ENCODE measurements at places on chromosomes 6 and 20.

DNA sequence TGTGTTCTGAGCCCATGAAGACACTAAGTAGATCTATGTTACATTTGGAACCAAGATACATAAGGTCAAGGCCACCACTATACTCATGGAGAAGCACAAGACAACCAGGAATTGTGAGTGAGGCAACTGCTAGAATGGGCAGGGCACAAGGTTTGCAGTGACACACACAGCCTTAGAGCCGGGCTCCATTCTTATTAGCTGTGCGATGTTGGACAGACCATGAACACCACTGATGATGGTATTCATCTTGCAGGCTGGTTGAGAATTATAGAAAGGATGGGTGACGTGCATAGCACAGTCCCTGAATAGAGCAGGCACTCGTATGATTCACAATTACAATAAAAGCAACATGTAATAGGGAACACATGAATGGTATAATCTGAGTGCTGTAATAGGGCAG is 172.4 kb downstream of the GJA10 start:
- no peak for DNase-seq

- DNase-seq: no peak
Observed at GRCh38 chr6:38015341-38015740, 195.8 kb downstream of the ZFAND3 start.

DNA sequence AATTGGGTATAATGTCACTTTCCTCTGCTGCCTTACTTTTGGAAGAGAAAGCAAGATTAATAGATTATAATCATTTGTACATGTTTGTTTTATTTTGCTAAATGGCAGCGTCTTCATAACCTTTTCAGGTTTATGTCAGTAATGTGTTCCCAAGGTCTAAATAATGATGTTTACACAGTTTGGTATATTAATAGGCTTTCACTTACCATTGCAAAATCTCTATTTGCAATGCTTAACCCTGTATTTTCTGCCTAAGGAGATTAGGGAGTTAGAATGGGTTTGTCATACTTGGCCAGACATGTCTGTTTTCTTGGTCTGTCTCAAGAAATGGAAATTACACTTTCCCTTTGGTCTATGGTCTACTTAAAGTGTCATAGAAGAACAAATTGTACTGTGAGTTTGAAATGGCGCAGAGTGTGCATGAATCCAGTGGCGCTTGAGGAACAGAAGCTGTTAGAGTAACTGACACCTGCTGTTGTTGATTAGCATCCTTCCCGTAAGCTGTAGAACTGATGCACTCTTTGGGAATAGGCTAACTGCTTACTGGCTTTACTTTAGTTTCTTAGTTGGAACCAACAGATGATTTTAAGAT is 261.1 kb downstream of the SAMD5 start:
- no peak for DNase-seq

- no peak for DNase-seq
Observed at GRCh38 chr6:700490-700889, 7.6 kb upstream of the EXOC2 start.

DNA sequence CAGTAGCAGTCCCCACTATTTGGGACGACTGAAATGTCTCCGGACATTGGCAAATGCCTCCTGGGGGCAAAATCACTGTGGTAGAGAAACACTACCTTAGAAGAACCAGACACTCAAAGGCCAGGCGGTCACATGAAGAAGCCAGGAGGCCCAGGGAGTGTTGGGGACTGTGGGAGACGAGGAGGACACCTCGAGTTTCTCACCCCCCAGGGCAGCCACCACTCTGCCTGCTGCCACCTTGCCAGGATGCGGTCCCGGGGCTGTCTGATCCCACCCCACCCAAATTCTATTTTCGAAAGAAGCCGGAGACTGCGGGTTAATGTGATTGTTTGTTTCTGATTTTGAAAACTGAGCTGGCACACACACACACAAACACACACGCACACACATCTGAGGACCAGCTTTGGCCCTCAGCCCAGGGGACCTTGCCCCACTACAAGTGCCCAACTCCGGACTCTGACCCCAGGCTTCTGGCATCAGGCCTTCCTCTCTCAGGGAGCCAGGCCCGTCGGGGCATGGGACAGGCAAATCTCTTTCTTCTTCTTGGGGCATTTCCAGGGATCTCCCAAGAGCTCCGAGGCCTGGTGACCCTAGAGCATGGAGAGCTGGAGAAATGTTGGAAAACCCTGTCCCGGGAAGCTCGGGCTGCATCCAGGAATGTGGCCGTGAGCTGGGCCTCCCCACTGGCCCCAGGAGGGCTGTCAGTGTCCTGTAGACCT is 187.5 kb upstream of the PMEPA1 start:
- no peak for DNase-seq

GRCh38 chr6:79640146-79641111 is 9.3 kb downstream of the SH3BGRL2 start:
- no peak for DNase-seq

DNA sequence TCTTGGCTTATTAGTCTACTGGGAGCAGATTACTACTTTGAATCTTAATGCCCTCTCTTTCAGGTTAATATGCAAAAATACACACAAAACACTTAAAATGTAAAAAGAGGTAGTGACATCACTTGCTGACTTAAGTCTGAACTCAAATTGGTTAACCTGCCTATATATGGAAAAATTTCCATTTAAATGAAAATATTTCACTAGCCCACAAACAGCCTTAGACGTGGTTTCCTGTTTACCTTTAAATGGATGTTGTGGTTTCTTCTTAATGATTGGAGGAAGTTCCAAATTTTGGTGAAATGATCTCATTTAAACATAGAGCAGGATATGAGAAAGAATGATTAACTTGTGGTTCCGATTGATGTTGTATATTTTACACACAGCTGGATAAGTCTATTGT is 553.7 kb downstream of the CD109 start:
- no peak for DNase-seq

DNA sequence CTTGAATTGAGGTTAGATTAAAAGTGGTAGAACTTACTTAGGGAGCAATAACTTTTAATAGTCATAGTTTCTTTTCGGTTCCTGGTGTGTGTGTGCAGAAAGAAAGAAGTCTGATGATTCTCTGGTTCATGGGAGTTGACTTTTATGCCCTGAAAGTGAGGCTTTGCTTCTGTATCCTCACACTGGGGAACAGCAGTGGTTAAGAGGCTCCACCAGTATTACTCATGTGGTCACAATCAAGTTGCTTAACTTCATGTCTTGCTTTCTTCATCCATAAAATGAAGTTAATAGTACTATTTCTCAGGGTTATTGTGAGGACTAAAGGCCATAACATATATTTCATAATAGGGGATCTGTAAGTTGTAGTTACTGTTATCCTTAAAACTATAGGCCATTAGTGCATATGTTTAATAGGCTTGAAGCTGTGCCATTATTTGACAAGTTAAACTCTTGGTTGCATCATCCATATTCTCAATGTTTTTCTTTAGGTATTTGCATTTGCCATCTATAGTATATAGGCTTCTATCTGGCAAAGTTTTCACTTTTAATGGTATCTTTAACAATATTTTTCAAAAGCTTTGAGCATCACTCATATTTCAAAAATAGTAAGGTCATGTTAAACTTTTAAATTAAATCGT is 262.4 kb downstream of the PLCB1 start:
- DNase-seq: no peak

GRCh38 chr6:170272341-170273065 is 18.4 kb downstream of the DLL1 start:
- no peak for DNase-seq

GRCh38 chr6:72739368-72739779 is 117.5 kb downstream of the KCNQ5 start:
- no peak for DNase-seq
